Germinal center (tissue), 1 donor: ENCODE measurements at places on chromosomes 1 and 21.

GRCh38 chr1:115429241-115429640 lies 91.2 kb upstream of the NGF start:
- no peak for DNase-seq

DNA sequence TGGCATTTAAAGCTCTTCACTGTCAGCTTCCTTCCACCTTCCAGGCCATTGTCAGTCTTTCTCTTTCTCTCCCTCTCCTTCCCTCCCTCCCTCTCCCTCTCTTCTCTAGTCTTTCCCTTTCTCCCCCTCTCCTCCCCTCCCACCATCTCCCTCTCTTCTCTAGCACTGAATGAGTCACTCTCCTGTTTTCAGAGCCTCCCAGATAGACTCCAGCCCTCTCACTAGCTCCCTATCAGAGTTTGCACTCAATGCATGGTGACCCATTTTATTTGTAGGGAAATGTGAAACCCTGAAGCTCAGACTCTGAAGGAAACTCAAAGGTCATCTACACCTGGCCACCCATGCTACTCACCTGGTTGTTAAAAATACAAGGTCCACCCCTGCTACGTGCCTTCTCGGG lies 4.4 kb upstream of the MATN1 start:
- no peak for DNase-seq

DNA sequence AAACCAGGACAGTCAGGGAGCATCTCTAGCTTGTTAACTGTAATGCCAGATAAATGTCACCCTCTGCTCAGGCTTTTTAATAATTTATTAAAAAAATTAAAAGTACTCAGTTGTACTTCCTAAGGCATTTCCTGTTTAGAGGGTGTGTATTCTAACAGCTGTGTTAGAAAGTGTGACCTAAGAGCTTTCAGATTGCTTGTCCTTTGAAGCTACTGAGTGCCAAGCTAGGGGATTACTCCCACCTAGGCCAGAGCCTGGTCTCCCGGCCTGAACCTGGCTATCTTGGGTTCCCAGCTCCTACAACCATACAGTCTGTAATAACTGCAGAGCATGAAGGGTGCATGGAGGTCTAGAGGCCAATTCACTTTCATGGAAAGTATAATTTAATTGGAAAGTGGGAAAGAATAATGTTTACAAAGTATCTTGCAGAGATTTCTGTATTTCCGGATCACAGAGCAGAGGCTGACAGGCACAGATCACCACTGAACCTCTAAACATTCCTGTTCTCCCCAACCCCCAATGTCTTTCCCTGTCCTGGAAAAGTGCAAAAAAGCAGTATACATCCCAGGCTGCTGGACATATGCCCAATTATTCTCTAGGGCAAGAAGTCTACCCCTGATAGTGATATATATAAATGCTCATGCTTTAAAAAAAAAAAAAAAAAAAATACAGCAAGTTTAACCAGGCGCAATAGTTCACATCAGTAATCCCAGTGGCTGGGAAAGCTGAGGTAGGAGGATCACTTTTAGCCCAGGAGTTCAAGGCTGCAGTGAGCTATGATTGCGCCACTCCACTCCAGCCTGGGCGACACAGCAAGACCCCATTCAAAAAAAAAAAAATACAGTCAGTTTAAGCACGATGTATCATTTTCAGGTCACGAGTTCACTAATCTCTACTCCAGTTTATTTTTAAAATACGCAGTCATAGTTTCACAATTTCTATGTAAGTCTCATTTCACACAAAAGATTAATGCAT lies 36.7 kb upstream of the RAP1A start:
- no peak for DNase-seq

- DNase-seq: no peak
Measured at GRCh38 chr1:235442788-235443429, 61.3 kb downstream of the B3GALNT2 start.

DNA sequence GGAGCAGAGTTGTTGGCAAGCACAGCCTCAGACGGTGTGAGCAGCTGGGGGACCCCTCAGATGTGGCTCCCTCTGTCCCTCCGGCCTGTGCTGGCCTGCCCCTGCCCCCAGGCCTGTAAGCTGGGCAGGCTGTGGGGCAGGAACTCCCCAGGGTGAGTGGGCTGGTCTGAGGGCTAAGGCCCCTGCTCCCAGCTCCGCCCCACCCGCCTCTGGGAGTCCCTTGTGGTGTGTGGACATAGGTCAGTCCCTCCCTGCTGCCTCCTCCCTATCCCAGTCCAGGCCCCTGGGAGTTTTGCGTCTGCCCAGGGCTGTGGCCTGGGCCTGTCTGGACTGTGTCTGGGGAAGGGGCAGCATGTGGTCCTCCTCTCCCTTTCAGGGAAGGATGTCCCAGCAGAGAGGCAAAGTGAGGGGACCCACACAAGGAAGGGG lies 3.6 kb upstream of the VWA1 start:
- DNase-seq: no peak

DNA sequence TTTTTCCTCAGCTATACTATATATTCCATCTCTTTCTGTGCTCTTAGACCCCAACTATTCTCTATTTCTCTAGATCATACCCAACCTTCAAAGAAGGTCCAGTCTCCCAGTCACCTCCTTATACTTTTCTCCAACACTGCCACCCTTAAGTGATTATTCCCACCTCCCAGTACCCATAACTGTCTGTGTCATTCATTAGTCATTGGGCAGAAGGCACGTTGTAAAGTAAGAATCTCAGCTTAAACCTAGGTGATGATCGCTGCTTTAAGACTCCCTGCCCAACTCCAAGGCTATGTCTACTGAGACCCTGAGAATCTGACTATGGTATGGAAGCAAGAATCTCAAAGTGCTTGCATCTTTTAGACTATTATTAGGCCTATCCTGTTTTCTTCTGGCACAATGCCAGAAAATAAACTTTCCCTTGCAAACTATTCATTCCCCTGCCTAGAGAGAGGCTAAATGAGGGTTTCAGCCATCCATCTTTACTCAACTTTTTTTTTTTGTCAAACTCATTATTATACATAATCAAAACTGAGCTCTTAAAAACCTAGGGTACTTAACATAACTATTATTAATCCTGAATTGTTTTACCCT lies 174.3 kb upstream of the DPT start:
- DNase-seq: no peak

GRCh38 chr1:9654051-9654833 lies 2.7 kb downstream of the PIK3CD start:
- DNase-seq: peak; percentile 52

- no peak for DNase-seq
Measured at GRCh38 chr21:28257276-28257675, 735.4 kb downstream of the LTN1 start.

DNA sequence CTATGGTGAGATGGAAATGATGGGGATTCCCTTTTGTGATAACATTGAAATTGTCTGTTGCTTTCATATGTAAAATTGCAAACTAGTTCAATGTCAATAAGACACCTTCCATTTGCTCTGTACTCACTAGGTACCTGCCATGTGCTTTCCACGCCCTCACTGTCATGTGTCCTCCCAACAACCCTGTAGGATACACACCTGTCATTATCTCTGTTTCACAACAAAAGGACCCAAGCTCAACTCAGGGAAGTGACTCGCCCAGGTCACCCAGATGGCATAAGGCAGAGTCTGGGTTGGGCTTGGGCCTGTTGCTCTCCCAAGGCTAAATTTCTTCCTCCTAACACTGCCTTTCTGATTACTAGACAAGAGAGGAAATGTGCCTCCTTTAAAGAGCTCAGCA lies 45.3 kb upstream of the MCOLN3 start:
- no peak for DNase-seq

GRCh38 chr1:113515498-113515897 lies 125.2 kb downstream of the MAGI3 start:
- no peak for DNase-seq

DNA sequence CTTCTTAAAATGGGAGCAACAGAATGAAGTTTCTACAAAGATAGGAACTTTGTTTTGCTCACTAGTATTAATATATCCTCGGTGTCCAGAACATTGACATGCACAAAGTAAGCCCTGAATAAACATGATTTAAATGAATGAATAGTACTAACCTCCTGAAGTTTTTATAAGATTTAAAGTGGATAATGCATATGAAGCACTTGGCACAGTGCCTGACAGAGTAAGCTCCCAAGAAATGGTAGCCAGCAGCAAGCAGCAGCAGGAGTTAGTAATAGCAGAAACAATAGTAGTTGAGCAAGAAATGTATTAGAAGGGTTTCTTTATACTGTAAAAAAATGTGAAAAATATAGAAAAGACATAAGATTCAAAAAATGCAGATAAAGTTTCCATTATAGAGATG lies 258.1 kb upstream of the C1orf87 start:
- DNase-seq: no peak

GRCh38 chr1:178796013-178796412 lies 71.0 kb downstream of the RALGPS2 start:
- peak; percentile 25 for DNase-seq

GRCh38 chr1:211267204-211267857 lies 8.2 kb downstream of the RCOR3 start:
- no peak for DNase-seq

DNA sequence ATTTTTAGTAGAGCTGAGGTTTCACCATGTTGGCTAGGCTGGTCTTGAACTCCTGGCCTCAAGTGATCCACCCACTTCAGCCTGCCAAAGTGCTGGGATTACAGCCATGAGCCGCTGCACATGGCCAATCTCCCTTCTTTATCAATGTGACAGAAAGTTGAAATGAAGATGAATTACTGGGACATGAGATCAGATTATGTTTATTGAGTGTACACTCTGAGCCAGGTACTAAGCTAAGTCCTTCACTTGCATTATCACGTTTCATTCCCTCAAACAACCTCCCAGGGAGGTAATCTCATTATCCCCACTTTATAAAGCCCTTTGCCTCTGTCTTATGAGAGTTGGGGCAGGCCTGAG lies 6.3 kb upstream of the CHI3L2 start:
- DNase-seq: no peak

GRCh38 chr1:209805875-209806760 lies at the start of gene IRF6:
IRF6 (minus strand) TSS chr1:209806142; CDS start chr1:209801413, 4,729 bp downstream.
- peak; percentile 88 for DNase-seq

GRCh38 chr1:62643283-62643682 lies 44.9 kb downstream of the DOCK7 start:
- DNase-seq: no peak
